ENCODE measurements at places on chromosomes 16 and 17. TPM values are rescaled to one million over a fixed set of nuclear protein-coding genes. Genes with fewer than 3 reads are reported as not detected.

Gene SAMD14
- 9.7 TPM for total RNA-seq

Gene CBX2
- total RNA-seq, result 0.26 TPM

Gene PLA2G10
- not detected for total RNA-seq

Gene DDX19B
- 21.0 TPM for total RNA-seq

Gene ACSM5
- total RNA-seq, result not detected

Gene TTYH2
- 1.8 TPM for total RNA-seq

Gene FSCN2
- total RNA-seq, result 11.0 TPM

Gene NOXO1
- total RNA-seq, result not detected

Gene USP31
- total RNA-seq, result 6.6 TPM

Gene SHMT1
- 3.7 TPM for total RNA-seq
